ENCODE measurements at places on chromosomes 4 and X.

GRCh38 chr4:55251342-55251741 is 94.7 kb upstream of the SRD5A3 start:
- DNase-seq, result no peak

- DNase-seq, result no peak
Measured at GRCh38 chr4:30450474-30450873, 269.7 kb upstream of the PCDH7 start.

DNA sequence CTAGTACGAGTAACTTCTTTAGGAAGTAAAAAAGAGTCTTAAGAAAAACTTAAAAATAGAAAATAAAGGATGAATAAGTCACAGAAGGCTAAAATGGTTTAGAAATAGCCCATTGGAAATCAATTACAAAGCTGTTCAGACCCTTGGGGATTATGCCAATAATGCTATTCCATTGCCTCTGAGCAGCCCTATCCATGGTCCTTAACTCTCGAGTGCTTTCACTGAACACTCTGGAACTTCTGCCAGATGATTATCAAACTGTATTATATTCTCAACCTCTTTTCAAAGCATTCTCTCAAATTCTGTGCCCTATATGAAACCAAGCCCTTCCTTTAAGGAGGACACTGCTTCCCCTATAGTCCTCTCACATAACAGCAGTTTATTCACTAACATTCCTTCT is 17.0 kb downstream of the SLC9B1 start:
- DNase-seq, result no peak

GRCh38 chr4:105170711-105171110 is 24.0 kb downstream of the TET2 start:
- DNase-seq, result no peak

- no peak for DNase-seq
Measured at GRCh38 chr4:6264225-6264540, 5.5 kb upstream of the WFS1 start.

- no peak for DNase-seq
Measured at GRCh38 chr4:167642250-167642649, 408.0 kb upstream of the SPOCK3 start.

GRCh38 chr4:34800953-34801352 is 1443.4 kb downstream of the ARAP2 start:
- DNase-seq, result no peak

- DNase-seq, result no peak
Measured at GRCh38 chr4:107333518-107333917, 297.4 kb upstream of the DKK2 start.

GRCh38 chrX:130166503-130166777 is 799 bp upstream of the AIFM1 start:
- no peak for DNase-seq

DNA sequence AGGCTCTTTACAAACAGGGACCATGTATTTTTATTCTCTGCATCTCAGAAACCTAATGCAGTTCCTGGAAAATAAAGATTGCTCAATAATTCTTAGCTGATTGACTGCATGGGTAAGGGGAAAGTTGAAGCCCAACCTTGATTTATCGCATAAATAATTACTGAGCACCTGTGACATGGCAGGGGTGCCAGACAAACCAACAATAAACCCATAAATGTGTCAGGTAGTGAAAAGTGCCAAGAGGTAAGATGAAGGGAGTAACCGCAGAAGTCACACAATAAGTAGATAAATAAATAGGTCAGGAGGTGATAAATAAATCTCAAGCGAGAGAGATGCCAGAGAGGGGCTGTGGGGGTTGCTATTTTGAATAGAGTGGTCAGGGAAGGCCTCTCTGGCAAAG is 20.1 kb upstream of the AP1S2 start:
- DNase-seq, result no peak

DNA sequence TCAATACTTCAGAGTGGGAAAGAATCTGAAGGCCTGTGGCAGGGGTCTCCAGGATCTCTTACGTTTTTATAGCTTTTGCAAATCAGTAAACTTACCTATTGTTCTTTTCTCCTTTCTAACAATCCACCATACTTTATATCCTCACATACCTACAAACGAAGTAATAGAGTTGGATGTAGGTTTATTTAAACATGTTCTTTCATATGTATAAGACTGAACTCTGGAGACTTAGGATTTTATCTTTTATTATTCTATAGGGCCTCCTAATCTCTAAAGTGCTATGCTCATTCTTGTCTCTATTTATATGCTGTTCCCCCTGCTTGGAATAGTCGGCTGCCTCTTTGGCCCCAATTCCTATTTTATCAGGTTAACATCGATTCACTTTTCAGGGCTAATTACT is 43.8 kb upstream of the NUDT6 start:
- no peak for DNase-seq

DNA sequence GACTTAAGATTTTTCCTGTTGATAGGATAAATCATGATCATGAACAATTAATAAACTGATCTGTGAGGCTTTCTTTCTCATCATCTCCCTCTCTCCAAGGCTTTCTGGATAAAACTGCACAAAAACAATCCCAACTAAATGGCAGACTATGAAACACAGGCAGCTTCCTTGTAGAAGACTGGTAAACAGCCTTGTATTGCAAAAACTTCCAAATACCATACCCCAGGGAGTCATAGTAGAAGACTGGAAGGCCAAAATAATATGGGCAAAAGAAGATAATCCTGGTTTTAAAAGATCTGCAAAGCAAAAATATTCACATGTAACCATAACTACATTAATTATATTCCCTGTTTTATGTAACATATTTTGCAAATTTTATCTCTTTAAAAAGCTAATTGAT is 113.0 kb downstream of the ANAPC10 start:
- DNase-seq, result no peak

- DNase-seq, result no peak
Measured at GRCh38 chr4:78767350-78767749, 8.8 kb upstream of the BMP2K start.

- DNase-seq, result no peak
Measured at GRCh38 chr4:181909368-181909767, 333.8 kb upstream of the TENM3 start.

DNA sequence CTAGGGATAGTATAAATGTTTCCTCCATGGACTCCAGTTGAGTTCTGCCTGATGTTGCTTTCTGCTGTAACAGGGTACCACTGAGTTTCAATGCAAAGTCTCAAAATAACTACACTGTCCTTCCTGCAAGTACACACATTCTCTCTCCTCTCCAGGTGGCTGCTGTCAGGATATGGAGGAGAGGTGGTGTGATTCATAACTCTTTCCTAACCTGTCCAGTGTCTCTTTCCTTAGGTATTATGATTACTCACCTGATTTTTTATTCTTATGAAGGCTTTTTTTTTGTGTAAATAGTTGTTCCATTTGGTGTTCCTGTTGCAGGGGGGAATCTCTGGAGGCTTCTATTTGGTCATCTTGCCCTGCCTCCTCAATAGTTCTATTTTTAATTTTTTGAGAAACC is 39.8 kb upstream of the POF1B start:
- no peak for DNase-seq

- DNase-seq, result no peak
Measured at GRCh38 chrX:115322375-115322774, 32.9 kb downstream of the LUZP4 start.

DNA sequence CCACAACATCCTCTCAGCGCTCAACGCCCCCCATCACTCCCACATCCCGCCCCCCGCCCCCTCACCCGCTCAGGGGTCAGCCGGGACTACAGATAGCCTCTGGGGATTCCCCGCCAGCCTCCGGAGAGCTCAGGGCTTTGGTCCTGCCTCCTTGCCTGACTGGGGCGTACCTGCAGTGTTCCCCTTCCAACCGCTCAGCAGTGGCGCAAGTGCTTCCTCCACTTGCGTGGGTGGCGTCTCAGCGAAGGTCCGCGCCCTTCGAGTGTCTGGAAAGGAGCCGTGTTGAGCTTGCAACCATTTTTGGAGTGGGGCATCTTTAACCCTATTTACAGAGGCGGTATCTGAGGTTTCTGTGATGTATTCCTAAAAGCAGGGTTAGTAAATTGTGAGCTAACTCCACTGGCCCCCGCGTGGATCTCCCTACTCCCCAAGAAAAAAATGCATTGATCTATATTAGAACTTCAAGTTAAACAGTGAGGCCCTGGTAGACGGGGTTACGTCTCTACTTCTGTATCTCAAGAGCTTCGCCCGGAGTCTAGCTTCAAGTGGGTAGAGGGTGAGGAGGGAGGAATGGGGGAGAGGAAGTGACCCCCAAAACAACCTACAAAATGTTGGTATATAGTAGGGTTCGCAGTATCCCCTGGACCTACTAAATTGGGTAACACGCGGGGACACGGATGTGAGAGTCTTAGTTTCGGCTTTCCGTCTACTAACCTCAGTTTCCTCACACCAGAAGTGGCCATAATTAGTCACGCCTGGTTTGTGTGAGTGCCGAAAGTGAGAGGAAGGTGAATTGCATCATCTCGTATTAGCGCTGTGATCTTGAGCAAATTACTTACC is 16.1 kb downstream of the NKX3-2 start:
- no peak for DNase-seq

GRCh38 chrX:106791495-106791894 is 11.0 kb upstream of the TBC1D8B start:
- no peak for DNase-seq

- no peak for DNase-seq
Measured at GRCh38 chrX:72392042-72392441, 86.3 kb upstream of the CITED1 start.

DNA sequence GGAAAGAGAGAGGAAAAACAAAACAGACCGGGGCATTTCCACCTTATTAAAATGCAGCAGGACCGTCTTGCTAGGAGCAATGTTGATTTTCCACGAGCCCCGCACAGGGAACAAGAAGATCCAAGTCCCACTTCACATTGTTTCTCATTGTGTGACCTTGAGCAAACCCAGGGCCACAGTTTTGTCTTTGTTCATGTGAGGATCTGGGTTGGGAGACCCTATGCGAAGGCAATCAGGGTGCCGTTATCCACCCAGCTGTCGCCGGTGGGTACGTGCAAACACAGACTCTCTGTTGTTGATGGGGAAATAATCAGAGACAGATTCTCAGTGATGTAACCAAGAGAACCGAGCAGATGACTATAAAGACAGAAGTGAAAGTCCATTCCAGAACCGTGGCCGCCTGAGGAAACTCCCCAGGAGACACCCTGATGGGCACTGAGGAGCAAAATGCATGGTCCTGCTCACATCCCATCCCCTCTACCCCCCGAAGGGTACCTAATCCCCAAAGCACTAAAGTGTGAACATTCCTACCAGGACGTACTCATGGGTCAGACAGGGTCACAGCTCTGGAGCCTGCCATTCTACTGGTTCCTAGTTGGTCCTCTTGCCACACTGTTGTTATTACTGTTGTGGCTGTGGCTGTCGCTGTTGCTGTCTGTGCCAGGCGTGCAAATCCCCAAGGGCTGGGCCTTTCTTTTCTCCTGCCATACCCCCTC is 102.7 kb upstream of the RBPJ start:
- DNase-seq, result no peak

- DNase-seq, result no peak
Measured at GRCh38 chr4:102402223-102402622, 56.9 kb upstream of the SLC39A8 start.

- DNase-seq, result no peak
Measured at GRCh38 chrX:53544936-53545335, 110.8 kb upstream of the HSD17B10 start.

GRCh38 chr4:55781812-55782211 is 37.8 kb upstream of the EXOC1L start:
- DNase-seq, result no peak

GRCh38 chr4:92791871-92792440 is 488.2 kb downstream of the GRID2 start:
- no peak for DNase-seq

DNA sequence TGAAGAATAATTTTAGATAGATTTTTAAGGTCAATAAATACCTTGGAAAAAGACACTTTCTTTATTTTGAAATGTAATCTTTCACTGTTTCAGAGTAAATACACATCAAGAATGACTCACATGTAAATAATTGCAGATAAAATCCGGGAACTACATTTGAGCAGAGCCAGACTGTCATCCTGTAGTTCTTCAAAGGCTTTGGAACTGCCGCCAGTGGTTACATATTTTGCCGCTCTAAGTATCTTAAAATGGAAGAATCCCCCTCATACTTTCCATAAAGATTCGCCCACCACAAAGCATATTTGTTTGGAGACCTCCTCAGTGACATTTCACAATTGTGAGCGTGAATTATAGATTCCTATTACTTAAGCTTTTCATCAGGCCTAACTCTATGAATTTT is 607.8 kb upstream of the ZFP42 start:
- DNase-seq, result no peak

GRCh38 chr4:94595880-94596483 is 144.2 kb downstream of the PDLIM5 start:
- DNase-seq, result peak; percentile 29

DNA sequence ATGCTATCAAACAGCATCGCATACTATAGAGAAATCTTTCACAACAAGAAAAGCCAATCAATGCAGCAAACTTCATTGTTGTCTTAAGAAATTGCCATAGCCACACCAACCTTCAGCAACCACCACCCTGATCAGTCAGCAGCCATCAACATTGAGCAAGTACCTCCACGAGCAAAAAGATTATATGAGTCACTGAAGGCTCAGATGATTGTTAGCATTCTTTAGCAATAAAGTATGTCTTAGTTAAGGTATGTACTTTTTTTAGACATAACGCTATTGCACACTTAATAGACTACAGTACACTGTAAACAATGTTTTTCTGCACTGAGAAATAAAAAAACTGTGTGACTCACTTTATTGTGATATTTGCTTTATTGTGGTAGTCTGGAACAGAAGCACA is 37.8 kb upstream of the FUNDC1 start:
- no peak for DNase-seq

- no peak for DNase-seq
Measured at GRCh38 chr4:77466430-77466829, 139.2 kb upstream of the CXCL13 start.

- no peak for DNase-seq
Measured at GRCh38 chr4:156321203-156321602, 367.5 kb upstream of the CTSO start.

- DNase-seq, result no peak
Measured at GRCh38 chr4:111204797-111205196, 581.9 kb upstream of the PITX2 start.

- no peak for DNase-seq
Measured at GRCh38 chr4:30863021-30863420, 142.9 kb downstream of the PCDH7 start.

GRCh38 chr4:173519111-173520101 is 10.6 kb downstream of the HAND2 start:
- no peak for DNase-seq

GRCh38 chrX:18983666-18984380 is at the start of gene PHKA2:
Gene PHKA2 (minus strand): TSS chrX:18984114. CDS start chrX:18983932, 182 bp downstream.
- peak; percentile 43 for DNase-seq

GRCh38 chr4:186204103-186204559 is 12.8 kb downstream of the CYP4V2 start:
- DNase-seq, result no peak

GRCh38 chr4:168803732-168804131 is 206.3 kb downstream of the CBR4 start:
- no peak for DNase-seq

DNA sequence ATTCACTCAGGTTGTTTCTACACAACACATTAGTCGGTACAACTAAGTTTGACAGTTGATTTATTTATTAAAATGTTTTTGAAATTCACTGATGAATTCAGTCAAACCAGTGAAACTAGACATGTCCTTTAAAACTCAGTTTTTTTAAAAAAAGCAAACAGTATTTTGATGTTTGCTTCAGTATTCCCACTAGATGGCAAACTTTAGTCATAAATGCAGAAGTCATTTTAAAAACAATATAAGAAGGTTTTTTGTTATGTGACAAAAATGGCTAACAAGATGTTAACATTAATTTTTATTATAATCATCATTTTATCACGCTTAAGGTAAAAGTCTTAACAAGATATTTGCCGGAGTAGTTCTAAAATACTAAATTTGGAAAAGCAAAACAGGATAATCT is 1337.8 kb upstream of the DIAPH2 start:
- no peak for DNase-seq

- no peak for DNase-seq
Measured at GRCh38 chr4:182510836-182511235, 267.6 kb downstream of the TENM3 start.
